ENCODE measurements at places on chromosomes 7 and 10.
A peak's percentile ranks its signal among the peaks of the same experiment; 100 is the strongest.

DNA sequence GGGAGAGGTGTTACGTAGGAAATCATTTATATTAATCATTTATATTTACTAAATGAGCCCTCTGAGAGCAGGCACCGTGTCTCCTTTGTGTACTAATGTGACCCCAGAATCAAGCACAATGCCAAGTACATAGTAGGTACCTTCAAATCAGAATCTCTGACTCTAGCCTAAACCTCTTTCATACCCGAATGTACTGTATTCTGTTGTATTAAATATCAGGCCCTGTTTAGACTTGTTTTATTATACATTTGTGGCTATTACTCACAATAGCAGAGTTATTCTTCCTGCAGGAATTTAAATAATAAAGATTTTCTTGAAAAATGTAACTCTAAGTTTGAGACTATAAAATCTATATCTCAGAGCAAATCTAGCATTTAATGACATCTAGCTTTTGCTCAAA lies 297.3 kb downstream of the EXOC4 start:
- DNase-seq, result no peak

GRCh38 chr10:11091517-11092102 lies 73.9 kb downstream of the CELF2 start:
- no peak for DNase-seq

DNA sequence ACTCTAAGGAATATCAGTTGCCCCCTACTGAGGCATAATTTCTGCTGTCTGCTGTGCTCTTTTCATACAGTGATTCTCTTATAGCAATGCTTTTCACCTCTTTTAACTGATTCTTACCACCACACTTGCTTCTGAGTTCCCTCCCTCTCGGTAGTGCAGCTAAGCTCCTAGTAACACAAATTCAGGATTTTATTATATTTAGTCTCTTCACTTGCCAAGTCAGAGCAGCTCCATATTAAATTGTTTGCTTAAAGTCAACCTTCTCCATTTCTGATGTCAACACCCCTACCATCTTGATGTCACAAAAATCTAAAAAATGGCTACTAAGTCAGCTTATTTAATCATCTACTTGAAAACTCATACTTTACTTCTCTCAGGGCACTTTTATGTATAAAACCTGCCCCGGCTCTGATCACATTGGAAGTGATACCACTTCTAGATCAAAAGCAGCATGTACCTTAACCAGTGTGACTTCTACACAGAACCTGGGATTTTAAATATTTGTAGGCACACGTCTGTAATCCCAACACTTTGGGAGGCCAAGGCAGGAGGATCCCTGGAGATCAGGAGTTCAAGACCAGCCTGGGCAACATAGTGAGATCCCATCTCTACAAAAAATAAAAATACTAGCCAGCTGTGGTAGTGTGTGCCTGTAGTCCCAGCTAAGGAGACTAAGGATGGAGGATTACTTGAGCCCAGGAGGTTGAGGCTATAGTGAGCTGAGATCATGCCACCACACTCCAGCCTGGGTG lies 55.3 kb downstream of the GDI2 start:
- DNase-seq, result no peak

GRCh38 chr10:61541960-61542359 lies 88.8 kb upstream of the TMEM26 start:
- DNase-seq, result no peak

DNA sequence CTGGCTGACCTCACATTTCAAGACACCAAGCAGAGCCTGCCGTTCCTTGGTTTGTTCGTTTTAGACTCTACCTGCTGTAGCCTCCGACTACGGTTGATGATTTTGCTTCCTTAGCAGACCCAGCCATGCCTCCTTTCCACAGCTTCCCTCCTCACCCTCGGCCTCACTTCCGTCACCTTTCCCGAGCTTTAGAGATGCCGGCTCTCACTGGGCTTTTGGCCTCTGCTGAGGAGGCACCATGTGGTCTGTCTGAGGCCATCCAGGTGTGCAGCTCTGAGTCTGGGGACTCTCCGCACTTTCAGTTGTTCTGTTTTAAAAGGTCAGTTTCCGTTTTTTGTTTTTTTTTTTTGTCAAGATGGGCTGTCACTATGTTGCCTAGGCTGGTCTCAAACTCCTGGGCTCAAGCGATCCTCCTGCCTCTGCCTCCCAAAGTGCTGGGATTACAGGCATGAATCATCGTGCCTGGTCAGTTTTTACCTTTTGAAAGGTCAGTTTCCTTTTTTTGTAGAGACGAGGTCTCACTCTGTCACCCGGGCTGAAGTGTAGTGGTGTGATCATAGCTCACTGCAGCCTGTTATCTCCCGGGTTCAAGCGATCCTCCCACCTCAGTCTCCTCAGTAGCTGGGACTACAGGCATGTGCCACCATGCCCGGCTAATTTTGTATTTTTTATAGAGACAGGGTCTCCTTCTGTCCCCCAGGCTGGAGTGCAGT lies 11.7 kb downstream of the ORAI2 start:
- DNase-seq, result no peak

DNA sequence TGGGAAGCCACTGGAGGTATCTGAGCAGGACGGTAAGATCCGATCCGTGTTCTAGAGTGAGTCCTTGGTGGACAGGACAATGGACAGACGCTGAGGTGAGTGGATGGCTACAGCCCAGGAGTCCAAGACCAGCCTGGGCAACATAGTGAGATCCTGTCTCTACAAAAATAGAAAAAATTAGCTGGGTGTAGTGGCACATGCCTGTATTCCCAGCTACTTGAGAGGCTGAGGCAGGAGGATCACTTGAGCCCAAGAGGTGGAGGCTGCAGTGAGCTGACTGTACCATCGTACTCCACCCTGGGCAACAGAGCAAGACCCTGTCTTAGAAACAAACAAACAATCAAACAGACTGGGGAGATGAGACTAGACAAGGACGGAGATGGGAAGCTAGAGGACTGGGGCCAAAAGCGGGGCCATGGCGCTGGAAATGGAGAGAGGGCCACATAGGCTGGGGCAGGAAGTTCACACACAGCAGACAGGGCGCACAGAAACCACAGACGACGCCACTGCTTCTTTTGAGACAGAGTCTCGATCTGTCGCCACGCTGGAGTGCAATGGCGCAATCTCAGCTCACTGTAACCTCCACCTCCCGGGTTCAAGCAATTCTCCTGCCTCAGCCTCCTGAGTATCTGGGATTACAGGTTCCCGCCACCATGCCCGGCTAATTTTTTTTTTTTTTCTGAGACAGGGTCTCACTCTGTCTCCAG lies 24.7 kb downstream of the DAGLB start:
- no peak for DNase-seq

DNA sequence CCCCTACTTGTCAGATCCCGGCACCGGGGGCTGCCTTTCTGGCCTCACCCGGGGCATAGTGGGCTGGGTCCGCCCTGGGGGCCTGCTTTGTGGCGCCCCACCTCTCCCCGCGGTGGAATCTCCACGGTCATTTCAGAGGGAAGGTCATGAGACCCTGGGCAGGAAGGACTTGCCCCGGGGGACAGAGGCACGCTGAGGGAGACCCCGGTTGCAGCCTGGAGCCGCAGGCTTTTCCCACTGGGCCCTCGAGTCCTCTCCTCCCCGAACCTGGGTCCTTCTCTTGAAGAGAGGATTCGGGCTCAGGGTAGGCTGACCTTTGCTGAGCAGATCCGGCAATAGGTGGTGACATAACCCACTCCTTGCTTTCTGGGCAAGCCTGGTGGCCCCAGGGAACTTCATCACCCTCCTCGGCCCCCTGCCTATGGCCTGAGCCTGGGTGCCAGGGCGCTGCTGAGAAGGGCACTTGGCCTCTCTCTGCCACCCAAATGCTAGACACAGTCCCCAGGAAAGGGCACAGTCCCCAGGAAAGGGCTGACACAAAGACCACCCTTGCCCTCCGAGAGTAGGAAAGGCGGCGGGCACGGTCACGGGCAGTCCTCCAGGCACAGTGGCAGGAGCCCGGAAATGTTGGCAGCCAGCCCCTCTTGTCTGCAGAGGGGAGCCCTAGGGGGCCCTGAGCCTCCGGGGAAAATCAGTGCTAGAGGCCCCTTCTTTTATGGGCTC lies 36.2 kb downstream of the FKBP6 start:
- no peak for DNase-seq

DNA sequence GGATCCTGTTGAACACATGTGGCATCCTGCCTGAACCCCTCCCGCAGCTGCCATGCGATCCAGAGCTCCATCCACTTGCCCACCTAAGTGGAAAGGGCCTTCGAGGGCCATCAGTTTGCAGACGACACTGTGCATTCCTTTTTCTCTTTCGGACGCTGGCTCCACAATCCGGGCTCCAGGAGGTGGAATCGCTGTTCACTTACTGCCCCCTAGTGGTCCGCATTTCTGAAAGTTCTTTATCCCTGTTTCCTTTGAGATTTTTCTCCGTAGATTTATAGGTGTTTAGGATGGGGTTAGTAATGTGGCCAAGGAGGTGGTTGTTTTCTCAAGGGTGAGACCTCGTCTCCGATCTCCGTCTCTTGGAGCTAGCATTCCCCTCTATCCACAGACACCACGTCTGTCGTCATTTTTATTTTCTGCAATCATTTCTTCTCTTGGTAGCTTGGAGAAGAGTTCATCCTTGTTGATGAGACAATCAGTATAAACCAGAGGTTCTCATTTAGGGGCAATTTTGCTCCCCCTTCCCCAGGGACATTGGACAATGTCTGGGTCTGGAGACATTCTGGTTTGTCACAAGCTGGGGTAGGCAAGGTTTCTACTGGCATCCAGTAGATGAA lies 204.6 kb downstream of the ARHGAP21 start:
- DNase-seq, result peak; percentile 70

DNA sequence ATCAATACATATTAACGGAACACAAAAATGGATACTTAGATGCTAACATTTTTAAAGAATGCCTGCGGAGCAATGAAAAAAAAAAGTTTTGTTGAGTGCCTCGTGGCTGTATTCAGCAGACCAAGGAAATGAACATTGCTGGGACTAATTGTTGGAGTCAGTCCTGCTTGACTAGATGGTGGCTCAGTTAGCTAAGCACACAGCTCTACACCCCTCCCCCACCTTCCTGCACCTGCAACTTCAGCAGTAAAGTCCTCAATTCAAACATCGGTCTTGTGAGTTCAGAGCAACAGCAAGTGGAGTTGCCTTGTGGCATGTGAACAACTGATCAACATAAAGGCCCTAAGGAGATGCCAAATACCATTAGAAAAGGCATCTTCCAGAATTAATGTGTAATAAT lies 326.0 kb upstream of the NPSR1 start:
- no peak for DNase-seq
